GM12878 (cell line): ENCODE measurements at places on chromosomes 3 and 15. TPM values are rescaled to one million over a fixed set of nuclear protein-coding genes. Genes with fewer than 3 reads are reported as not detected.

The CLASP2 gene
- total RNA-seq, result 31.7 and 37.6 TPM in 2 replicates

The PLCB2 gene
- 33.8 and 39.4 TPM in 2 replicates for total RNA-seq

The CYP8B1 gene
- total RNA-seq, result 0.08 and 0.24 TPM in 2 replicates

DNA sequence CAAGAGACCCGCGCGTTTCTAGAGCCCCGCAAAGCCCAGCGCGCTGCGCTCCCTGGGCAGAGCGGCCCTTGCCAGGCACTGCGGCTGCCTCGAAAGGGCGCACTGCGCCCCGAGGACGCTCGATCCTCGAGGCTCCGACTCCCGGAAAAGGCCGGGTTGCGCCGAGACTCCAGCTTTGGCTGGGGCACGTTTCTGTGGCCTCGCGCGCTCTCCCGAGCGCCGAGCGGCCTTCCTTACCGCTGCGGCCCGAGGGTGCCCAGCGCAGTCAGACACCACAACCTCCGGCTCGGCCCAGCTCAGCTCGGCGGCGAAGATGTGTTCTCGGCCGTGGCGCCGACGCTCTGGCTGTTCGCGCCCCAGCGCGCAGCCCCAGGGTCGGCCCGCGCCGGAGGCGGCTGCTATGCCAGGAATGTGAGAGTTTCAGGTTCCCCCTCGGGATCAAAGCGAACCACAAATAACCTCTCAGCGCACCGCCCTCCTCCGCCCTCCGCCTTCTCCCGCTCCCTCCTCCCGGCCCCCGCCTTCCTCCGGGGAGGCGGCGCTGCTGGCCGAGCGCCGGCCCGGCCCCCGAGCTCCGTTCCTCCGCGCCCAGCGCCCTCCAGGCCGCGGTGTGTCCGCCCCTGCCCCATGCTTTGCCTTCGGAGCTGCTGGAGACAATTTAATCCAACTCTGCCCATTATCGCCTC is at the start of gene AMOTL2:
Gene AMOTL2 (minus strand): TSS at position 343 of the 686 bp plus-strand sequence. CDS start 3,014 bp downstream, outside the sequence.
- no peaks in the 10 kb centered on the region; the same call in 1 of the 2 replicates for H3K4me1 ChIP-seq
- no peak within 1 kb of the TSS for H3K27ac ChIP-seq
- H3K36me3 ChIP-seq, result no peaks in the 10 kb centered on the region
- no peak for DNase-seq

- no peaks in the 10 kb centered on the region for H3K4me1 ChIP-seq
- peaks cover 3% of the 10 kb centered on the region; the same call in 1 of the 2 replicates for H3K27me3 ChIP-seq
- no peak for DNase-seq
Observed at GRCh38 chr15:79132770-79133169, 42.2 kb upstream of the RASGRF1 start.

- no peaks in the 10 kb centered on the region; the same call in 1 of the 2 replicates for H3K27me3 ChIP-seq
- H3K4me3 ChIP-seq, result no peak overlapping the region
- no peak overlapping the region for H3K27ac ChIP-seq
- H3K36me3 ChIP-seq, result no peaks in the 10 kb centered on the region
- no peak for DNase-seq
Observed at GRCh38 chr15:98620020-98620419, 28.3 kb upstream of the IGF1R start.

DNA sequence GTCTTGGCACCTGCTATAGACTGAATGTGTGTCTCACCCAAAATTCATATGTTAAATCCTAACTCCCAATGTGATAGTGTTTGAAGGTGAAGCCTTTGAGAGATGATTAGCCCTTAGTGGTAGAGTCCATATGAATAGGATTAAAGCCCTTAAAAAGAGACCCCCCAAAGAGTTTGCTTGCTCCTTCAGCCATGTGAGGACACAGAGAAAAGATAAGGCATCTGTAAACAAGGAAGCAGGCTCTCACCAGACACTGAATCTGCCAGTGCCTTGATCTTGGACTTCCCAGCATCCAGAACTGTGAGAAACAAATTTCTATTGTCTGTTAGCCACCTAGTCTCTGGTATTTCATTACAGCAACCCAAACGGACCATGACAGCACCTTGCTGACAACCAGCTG is 16.6 kb downstream of the KPNA1 start:
- no peak overlapping the region for H3K4me3 ChIP-seq
- no peaks in the 10 kb centered on the region for H3K36me3 ChIP-seq
- H3K27me3 ChIP-seq, result no peaks in the 10 kb centered on the region
- DNase-seq, result no peak
- H3K27ac ChIP-seq, result peak overlapping the region; percentile 64; the same call in 1 of the 2 replicates
- H3K4me1 ChIP-seq, result peaks cover 14% of the 10 kb centered on the region

GRCh38 chr3:56776556-56776950 is 25.2 kb downstream of the ARHGEF3 start:
- no peak for DNase-seq
- peaks cover 28% of the 10 kb centered on the region for H3K4me1 ChIP-seq
- no peak overlapping the region for H3K4me3 ChIP-seq
- peaks cover 4% of the 10 kb centered on the region; the same call in 1 of the 2 replicates for H3K36me3 ChIP-seq

- H3K27ac ChIP-seq, result no peak overlapping the region
- H3K27me3 ChIP-seq, result peaks cover 4% of the 10 kb centered on the region; the same call in 1 of the 2 replicates
- no peak overlapping the region for H3K4me3 ChIP-seq
- no peaks in the 10 kb centered on the region for H3K4me1 ChIP-seq
- DNase-seq, result no peak
Observed at GRCh38 chr15:73009066-73010056, 42.9 kb upstream of the NEO1 start.

DNA sequence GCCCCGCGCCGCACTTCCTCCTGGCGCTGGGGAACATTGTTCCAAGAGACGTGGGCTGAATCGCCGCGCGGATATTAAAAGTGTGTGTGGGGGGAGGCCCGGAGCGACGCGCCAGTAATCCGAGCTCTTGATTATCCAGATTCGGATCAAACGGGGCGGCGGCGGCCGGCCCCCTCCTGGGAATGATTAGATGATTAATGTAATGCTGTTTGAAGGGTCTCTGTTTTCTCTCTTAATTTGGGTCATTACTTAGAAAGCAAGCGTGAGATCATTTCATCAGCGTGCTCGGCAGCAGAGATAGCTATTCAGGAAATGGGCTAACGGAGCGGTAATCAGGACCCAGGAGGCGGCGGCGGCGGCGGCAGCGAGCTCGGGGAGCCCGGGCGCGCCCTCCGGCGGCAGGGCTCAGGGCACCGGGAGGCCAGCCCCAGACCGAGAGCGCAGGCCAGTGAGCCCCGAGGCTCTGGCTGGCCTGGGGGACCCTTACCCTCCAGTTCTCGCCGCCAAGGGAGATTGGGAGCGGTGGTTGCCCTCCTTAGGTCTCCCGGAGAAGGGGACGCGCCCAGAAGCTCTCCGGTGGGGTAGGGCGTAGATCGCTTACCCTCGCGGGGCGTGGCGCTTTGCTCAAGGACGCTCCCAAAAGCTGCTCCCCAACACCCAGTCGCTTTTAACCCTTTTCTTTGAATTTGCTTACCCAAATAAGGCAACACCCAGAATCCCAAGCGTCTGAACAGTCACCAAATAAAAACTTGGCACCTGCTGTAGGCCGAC is 4.5 kb downstream of the FEZF2 start:
- H3K36me3 ChIP-seq, result no peaks in the 10 kb centered on the region
- no peak for DNase-seq
- H3K4me1 ChIP-seq, result no peaks in the 10 kb centered on the region
- no peak overlapping the region for H3K27ac ChIP-seq
- no peak overlapping the region for H3K4me3 ChIP-seq

- H3K36me3 ChIP-seq, result no peaks in the 10 kb centered on the region
- no peak overlapping the region for H3K4me3 ChIP-seq
- no peak overlapping the region for H3K27ac ChIP-seq
Observed at GRCh38 chr3:188627652-188628051, 473.7 kb downstream of the LPP start.

DNA sequence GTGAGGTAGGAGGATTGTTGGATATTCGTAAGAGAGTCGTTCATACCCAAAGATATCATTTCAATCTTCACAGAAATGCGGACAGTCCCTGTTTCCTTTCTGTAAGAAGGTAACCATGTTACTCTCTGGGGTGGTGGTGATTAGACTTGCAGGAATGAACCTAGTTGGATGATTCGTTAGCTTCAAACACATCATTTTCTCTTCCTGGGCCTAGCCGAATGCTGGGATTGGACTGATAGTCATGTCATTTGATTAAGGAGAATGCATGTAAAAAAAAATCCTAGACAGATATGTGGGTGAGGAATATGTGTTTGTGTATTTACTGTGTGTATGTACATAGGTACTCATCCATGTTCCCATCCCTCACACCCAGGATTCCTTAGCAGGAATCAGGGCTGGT is 12.4 kb downstream of the SLCO3A1 start:
- H3K4me1 ChIP-seq, result no peaks in the 10 kb centered on the region
- H3K4me3 ChIP-seq, result no peak overlapping the region
- H3K27ac ChIP-seq, result no peak overlapping the region
- no peaks in the 10 kb centered on the region for H3K27me3 ChIP-seq

DNA sequence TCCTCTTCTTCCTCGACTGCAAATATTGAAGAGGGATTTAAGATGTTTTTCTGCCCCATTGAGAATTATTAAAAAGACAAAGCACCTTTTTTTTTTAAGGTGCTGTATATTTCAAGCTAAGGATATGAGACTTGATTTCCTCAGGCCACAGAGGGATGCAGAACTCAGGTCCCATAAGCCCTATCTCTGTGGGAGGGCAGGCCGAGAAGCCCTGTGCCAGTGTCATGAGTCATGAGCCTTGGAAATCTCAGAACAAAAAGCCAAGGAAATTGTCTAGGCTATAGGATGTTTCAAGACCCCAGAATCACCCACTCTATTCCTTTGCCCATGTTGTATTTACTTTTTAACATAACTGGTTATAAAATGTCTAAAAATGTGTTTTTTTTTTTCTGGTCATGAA is 7.3 kb downstream of the ESYT3 start:
- DNase-seq, result no peak
- H3K4me3 ChIP-seq, result no peak overlapping the region
- no peaks in the 10 kb centered on the region for H3K36me3 ChIP-seq
- H3K27ac ChIP-seq, result no peak overlapping the region
- H3K4me1 ChIP-seq, result no peaks in the 10 kb centered on the region
